ENCODE measurements at places on chromosomes 11 and 22. TPM values are rescaled to one million over a fixed set of nuclear protein-coding genes. Genes with fewer than 3 reads are reported as not detected.

Gene THRSP
- total RNA-seq = not detected

Gene OR10A2
- total RNA-seq = not detected

Gene PHOX2A
- 0.14 TPM for total RNA-seq

Gene CRYAB
- 277 TPM for total RNA-seq

Gene OR5AR1
- total RNA-seq = not detected

All from mucosa of gallbladder (tissue), 1 donor.